Hematopoietic multipotent progenitor cell treated with erythropoietin and hydrocortisone succinate and interleukin-3 and kit ligand, for 6 days (in vitro differentiated cells): ENCODE measurements at places on chromosomes 11 and 22.

- DNase-seq: no peak
These were observed 10.5 kb downstream of the ENTHD1 start for GRCh38 chr22:39883057-39883456.

- DNase-seq: no peak
These were observed 55.2 kb upstream of the PHF21A start for GRCh38 chr11:46176421-46176820.

DNA sequence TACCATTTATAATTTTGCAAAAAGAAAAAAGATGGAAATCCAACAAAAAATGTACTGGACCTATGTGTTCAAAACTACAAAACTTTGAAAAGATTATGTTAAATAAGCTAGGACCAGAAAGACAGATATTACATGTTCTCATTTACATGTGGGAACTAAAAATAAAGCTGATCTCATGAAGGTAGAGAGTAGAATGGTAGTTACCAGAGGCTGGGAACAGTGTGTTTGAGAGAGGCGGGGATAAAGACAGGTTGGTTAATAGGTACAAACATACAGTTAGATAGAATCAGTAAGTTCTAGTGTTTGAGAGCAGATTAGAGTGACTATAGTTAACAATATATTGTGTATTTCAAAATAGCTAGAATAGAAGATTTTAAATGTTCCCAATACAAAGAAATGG is 71.6 kb downstream of the USP47 start:
- DNase-seq: no peak

DNA sequence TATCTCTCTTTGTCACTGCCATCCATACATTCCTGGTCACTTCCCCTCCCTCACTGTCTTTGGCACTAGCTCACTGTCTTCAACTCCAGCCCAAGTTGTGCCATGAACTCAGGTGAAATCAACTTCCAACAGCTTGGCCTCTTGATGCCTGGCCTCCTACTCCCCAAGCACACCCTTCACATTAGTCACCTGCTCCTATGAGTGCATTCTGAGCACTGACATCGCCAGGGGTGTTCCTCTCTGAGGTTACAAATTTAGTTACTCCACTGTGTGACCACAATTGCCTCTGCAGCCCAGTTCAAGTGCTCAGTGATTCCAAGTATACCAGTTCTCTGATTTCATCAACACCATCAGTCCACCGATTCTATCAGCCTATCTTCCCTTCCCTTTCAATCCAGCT is 10.8 kb downstream of the DRD2 start:
- no peak for DNase-seq

- DNase-seq: no peak
These were observed 10.6 kb downstream of the IFT27 start for GRCh38 chr22:36765131-36765942.

- no peak for DNase-seq
These were observed 720.0 kb upstream of the CNTN5 start for GRCh38 chr11:98300719-98301118.
